SW 1271 (cell line): ENCODE measurements at places on chromosomes 5 and 9.

DNA sequence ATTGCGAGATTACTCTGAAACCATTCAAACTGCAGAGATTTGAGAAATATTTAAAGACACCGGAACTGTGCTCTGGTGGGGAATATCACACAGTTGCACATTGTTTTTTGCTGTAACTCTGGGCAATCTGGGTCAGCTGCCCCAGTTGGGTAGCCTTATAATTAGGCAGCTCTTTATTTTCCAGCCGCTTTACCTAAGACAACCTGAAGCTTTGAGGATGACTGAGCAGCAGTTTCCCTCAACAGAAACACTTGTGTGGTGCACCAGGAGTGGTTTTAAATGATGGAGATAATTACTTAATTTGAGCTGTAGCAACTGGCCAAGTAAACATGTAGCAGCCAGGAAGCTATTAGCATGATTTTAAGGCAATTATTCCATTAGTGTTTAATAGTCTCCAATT is 2.9 kb downstream of the PLCXD3 start:
- DNase-seq: no peak

DNA sequence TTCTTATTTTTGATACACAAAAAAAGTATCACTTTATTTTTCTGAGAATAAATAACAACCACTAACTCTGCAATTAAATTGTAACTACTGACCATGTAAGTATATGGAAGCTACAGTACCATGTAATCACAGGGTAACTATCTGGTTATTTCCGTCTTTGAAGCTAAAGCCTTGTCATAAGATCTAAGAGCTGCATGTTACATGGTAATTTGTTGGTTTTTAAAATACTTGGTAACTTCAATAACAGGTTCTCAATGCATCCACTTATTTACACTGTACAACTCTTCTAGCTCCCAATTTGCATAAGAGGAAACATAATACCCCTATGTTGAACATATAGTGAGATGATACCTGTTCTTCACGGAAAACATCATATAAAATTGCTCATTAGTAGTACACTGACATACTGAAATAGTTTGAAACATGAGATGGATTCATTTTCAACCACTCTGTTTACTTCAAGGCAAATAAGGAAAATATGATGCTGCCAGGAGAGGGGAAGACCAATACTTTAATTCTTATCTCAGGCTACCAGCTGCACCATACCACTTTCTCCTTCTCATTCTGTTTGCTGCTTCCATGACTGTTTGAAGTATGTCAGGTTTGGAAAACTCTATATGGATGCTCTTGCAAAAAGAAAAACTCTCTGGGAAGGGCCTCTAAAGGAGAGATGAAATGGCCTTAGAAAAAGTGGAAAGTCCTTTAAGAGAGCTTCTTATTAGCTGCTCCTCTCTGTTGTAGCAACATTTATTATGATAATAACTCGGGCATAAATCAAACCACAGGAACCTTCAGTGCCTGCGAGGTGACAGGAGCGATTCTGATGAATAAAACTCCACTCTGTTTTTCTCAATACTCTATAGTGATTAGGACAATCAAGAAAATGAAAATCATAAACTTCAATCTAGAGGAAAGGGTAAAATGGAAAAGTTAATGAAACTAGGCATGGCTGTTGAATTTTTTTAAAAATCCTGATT is 150.2 kb downstream of the KIAA0825 start:
- no peak for DNase-seq

GRCh38 chr5:95712347-95712958 is 18.7 kb upstream of the RHOBTB3 start:
- DNase-seq: peak; percentile 99

DNA sequence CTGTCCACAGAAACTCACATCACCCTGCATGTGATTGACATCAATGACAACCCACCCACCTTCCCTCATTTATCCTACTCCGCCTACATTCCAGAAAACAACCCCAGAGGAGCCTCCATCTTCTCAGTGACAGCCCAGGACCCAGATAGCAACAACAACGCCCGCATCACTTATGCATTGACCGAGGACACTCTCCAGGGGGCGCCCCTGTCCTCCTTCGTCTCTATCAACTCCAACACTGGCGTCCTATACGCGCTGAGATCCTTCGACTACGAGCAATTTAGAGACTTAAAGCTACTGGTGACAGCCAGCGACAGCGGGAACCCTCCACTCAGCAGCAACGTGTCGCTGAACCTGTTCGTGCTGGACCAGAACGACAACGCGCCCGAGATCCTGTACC is 1.7 kb downstream of the PCDHGA3 start:
- DNase-seq: no peak

DNA sequence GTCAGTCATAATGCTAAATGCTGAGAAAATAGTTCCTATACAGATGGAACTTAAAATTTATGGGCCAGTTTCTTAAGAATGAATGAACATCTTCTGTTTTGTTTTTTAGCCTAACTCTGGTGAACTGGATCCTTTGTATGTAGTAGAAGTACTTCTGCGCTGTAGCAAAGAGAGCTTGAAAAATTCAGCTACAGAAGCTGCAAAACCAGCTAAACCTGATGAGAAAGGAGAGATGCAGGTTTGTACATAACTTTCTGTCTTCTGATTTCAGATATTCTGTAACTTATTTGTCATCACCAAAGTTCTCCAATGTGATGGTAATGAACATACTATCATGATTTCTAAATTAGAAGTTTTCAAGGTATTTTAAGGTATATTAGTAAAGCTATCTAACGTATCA is 80.1 kb downstream of the MTREX start:
- DNase-seq: no peak

- no peak for DNase-seq
These were observed 402.7 kb downstream of the SPOCK1 start for GRCh38 chr5:137096149-137097103.

- DNase-seq: no peak
These were observed 358.5 kb downstream of the YTHDC2 start for GRCh38 chr5:113871972-113872371.

DNA sequence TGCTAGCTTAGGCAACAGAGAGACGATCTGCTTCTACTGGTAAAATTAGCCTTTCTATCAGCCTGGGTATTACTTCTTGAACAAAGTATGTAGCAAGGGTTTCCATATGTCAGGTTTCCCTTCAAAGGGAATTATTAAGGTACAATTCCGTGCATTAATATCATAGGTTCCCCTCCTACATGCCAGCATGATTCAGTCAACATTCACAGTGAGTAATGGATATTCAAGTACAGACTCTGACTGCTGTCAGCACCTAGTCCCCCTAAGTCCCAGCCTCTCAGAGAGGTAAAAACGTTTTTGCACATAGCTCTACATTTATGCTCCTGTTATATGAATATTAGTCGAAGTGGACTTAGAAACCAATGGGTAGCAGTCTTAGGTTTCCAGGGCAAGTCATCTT is 322.4 kb upstream of the CCNG1 start:
- DNase-seq: no peak

GRCh38 chr5:119318256-119318894 is 37.4 kb upstream of the TNFAIP8 start:
- no peak for DNase-seq

DNA sequence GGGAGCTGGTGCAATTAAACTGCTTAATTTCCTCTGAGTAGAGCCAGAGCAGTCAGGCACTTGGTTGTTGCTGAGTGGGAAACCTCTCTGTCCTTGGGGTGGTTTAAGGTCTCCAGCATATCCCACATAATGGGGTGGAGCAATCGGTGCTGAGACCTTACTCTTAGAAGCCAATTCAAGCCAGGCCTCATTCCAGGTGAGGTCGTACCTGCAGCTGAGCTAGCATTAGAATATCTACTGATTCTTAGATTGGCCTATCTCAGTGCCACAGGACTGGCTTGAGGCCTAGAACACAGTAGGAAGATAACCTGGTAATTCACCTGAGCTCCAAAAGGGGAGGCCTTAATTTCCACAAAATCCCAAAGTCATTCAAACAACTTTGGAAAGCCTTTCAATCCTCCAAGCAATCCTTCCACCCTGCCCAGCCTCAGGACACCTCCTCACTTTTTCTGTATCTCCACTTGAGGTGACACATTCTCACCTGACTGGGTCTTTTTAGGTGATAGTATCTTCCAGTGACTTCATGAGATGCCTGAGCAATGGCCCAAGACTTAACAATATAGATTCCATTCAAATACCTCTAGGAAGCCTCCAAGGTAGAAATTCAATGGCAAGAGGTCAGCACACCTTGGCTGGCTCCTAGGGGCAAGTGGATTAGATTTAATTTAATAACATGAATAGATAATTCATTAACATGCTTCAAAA is 91.0 kb downstream of the FEM1C start:
- DNase-seq: no peak

GRCh38 chr9:35695943-35696401 is 6.2 kb upstream of the TPM2 start:
- DNase-seq: no peak
